ENCODE measurements at places on chromosomes 2 and 18.

DNA sequence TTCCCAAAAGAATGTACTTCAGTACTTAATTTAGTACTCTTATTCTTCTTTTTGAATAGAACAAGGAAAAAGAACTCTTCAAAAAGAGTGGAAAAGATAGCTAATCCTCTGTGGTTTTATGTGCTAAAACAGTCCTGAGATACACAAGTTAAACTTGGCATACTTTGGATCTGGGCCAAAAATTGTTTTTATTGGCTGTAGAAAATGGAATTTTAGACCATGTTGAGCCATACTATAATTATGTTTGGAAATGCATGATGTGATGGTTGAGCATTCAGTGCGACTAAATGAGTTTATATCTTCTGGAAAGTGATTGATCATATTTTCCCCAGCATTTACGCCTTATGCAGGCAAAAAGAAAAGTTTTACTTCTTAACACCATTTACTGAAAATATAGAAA lies 18.0 kb upstream of the PDE1A start:
- DNase-seq = no peak

DNA sequence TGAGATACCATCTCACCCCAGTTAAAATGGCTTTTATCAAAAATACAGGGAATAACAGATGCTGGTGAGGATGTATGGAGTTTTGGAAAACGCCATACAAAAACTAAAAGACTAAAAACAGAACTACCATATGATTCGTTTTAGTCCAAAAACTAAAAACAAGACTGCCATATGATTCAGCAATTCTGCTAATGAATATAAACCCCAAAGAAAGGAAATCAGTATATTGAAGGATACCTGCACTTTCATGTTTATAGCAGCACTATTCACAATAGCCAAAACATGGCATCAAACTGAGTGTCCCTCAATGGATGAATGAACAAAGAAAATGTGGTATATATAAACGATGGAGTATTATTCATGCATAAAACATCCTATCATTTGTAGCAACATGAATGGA lies 224.4 kb upstream of the MC4R start:
- DNase-seq = no peak

DNA sequence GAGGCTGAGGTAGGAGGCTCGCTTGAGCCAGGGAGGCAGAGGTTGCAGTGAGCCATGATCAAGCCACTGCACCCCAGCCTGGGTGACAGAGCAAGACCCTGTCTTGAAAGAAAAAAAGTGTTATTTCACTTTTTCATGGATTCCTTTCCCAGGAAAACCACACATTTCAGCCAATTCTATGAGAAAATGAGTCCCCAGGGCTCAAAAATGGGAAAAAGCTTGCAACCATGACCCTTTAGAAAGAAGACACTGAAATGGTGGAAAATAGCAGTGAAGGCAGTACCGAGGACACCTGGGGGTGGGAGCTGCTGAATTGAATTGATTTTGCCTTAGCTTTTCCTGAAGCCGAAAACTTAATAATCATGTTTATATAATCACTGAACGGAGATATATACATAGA lies 284.2 kb upstream of the HDAC4 start:
- no peak for DNase-seq

GRCh38 chr18:50338122-50338521 lies 36.7 kb upstream of the SKA1 start:
- DNase-seq = no peak

- DNase-seq = no peak
Observed at GRCh38 chr2:171515672-171516298, 6.5 kb upstream of the CYBRD1 start.

- DNase-seq = no peak
Observed at GRCh38 chr2:126915903-126916302, 17.2 kb downstream of the TEX51 start.

- no peak for DNase-seq
Observed at GRCh38 chr2:147547440-147547839, 297.4 kb upstream of the ACVR2A start.

- no peak for DNase-seq
Observed at GRCh38 chr18:63365876-63366212, 1.2 kb downstream of the KDSR start.

- no peak for DNase-seq
Observed at GRCh38 chr18:21741562-21742314, 1.1 kb downstream of the MIB1 start.

- DNase-seq = no peak
Observed at GRCh38 chr18:4102901-4103300, 352.2 kb downstream of the DLGAP1 start.

- peak; percentile 72 for DNase-seq
Observed at GRCh38 chr2:141557329-141558095, 573.3 kb downstream of the LRP1B start.

DNA sequence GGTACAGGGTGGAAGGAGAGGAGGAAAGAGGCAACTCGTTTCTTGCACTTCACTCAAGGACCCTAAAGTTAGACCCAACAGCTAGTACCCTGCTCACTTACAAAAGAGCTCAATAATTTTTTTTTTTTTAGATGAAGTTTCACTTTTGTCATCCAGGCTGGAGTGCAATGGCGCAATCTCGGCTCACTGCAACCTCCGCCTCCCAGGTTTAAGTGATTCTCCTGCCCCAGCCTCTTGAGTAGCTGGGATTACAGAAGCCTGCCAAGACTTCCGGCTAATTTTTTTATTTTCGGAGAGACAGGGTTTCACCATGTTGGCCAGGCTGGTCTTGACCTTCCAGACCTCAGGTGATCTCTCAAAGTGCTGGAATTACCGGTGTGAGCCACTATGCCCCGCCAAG lies 4.1 kb downstream of the ASB3 start:
- no peak for DNase-seq

Measured in RCC 7860 (cell line).